ENCODE measurements at places on chromosomes 2 and 18.

DNA sequence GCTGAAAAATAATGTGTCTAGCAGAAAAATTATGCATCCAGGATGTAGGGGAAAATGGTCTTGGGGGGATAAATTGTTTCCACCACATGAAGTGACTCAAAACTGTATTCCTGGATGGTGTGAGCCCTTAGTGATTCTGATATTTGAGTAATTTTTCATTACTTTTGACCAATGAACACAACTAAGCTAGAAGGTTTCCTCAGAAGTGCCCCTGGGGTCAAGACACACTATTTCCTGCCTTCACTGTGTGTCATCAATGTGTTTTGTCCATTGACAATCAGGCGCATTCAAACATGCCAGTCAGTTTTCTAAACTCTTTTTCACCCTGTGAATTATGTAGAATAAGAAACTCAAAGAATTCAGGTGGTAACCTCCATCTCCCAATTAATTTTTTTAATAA lies 130.5 kb upstream of the REG3G start:
- no peak for DNase-seq

GRCh38 chr2:187580462-187581124 lies 26.4 kb upstream of the TFPI start:
- DNase-seq: no peak

DNA sequence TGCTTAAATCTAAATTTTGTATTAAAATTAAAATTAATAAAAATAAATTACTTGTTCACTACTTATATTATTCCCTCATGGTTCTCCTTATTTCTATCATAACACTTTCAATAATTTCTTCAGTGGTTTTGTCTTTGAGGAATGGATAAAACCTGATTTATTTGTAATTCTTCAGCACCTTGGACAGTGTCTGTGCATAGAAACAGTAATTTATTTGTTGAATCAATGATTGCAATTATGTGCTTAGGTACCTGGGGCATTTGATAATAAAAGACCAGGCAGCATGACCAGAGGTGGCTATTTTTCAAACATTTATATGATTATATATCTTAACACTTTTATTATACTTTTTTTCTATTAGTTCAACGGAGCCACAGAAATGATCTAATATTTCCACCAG lies 1062.7 kb downstream of the DSC3 start:
- no peak for DNase-seq

DNA sequence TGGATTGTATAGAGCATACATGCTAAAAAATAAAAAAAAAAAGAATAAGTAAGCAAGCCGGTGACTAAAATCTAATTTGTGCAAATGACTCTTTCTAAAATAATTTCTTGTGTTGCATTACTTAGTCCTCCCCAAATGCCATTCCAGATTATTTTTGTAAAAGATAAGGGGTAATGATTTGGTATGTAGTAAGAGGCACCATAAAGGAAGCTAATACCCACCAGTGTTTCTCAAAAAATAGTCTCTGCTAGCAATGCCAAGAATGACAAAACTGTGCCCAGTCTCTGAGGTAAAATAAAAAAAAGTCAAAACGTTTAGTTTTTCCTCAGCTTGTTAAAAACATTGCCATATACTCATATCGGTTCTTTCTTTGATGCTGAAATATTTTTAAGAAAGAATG lies 2.7 kb downstream of the METTL5 start:
- no peak for DNase-seq

DNA sequence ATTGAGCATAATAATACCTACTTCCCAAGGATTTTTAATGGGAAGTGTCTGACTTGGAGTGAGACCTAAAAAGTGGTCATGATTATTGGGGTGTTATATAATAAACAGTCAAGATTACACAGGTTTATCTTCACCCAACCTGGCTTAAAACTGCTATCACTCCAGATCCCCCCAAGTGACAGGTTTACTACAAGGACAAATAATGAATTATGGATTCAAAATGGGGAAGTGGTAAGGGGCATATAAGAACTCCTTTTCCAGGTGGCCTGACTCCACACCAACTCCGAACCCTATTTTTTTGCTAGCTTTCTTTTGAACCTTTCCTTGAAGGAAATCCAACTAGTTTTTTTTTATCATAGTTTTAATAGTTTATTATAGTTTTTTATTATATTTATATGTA lies 663.0 kb upstream of the FANCL start:
- DNase-seq: no peak

GRCh38 chr2:45852450-45853150 lies 201.1 kb downstream of the PRKCE start:
- DNase-seq: no peak

- no peak for DNase-seq
These were observed 20.4 kb downstream of the CMPK2 start for GRCh38 chr2:6845312-6845711.

DNA sequence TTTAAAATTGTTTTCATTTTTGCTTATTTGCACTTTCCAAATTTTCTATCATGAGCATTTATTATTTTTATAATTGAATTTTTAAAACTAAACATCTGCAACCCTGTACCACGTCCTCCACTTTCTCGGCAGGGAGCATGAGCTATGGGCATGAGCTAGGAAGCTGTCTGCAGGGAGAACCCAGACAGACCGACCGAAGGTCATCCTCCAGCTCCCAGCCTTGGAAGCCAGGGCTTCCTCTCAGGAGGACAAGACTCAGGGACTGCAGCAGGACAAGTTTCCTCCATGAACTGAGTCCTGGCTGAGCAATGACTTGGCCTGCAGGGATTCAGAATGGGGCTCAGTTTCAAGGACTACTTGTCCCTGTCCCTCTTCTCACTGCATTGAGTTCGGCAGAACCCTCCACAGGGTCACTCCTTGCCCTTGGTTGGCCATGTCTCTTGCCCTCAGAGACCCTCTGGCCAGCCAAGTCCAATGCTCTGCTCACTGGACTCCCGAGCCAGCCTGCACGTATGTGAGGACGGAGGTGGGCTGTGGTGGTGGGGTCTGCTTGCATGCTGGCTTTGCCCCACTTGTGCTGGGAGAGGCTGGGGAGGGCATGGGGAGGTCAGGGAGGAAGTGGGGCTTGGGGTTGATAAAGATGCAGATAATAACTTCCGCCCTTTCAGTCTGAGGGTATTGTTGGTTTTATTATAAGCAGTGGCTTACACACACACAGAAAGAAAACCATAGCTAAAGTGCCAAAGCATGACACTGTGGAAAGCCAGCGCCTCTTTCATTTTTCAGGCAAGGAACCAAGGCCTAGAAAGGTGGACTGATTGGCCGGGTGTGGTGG lies 6.6 kb downstream of the NMUR1 start:
- DNase-seq: no peak

GRCh38 chr2:143545059-143545948 lies 416.1 kb downstream of the ARHGAP15 start:
- no peak for DNase-seq

DNA sequence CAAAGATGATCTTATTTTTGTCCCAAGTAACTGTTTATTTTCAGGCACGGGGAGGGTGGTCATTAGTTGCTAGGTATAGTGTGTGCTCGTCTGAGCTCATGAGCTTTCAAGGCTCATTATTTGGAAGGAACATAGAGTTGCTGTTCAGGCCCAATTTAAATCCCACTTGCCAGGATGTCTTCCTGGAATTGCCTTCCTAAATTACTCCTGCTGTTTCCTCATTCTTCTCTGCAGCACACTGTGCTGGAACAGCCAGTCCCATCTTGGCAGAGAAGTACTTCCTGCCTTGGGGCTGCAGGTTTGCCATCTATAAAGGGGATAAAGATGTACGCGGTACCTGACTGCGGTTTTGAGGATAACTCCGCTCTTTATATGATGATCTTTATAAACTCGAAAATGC lies 37.3 kb downstream of the GREB1 start:
- no peak for DNase-seq

- DNase-seq: no peak
These were observed 188.0 kb upstream of the TCF4 start for GRCh38 chr18:55775972-55776371.

DNA sequence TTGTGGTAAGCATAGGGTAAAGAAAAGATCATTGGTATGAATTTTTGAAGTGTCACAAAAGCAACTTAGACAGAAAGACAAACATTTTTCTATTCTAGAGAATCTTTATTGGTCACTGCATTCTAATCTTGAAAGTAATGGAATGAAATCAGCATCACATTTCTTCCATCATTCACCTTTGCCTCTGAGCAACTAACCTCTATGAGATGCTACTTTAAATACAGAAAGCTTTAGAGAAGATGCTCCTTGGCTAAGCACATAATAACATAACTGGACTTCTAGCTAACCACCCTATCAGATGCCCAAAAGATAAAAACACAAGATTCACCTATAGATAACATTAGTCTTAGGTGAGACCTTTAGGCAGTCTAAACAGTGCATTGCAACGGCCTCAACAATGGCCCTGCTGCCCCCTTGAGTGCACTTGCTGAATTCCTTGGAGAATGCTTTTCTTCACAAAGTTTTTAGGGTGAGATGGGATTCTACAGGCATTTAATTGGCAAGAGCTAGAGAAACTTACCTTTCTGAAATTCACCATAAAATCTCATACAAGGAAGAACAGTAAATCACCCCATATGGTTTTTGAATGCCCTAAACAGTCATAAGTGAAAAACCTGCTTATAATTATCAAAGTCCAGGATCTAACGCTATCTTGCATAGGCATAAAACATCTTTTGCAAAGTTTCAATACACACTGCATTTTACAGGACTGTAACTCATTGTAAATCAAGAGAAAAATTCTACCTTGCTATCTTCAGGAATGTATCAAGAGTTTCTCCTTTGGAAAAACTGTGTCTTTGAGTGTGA lies 791.3 kb upstream of the CHAC2 start:
- DNase-seq: no peak

DNA sequence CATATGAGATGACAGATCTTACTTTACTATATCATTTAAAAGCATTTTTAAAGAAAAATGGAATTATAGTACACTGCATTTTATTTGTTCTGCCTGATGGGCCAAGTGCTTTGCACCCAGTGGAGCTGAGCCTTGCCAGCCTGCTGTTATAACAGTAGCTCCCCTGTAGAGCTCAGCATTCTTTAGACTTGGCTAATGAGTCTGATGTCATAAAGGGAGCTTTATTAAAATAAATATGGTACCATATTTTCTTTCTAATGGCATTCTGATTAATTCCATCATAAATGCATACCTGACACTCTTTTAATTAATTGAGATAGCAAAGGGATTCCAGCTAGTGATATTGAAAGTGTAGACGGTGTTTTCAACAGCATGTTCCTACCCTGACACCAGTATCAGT lies 40.7 kb downstream of the PARD3B start:
- DNase-seq: no peak

DNA sequence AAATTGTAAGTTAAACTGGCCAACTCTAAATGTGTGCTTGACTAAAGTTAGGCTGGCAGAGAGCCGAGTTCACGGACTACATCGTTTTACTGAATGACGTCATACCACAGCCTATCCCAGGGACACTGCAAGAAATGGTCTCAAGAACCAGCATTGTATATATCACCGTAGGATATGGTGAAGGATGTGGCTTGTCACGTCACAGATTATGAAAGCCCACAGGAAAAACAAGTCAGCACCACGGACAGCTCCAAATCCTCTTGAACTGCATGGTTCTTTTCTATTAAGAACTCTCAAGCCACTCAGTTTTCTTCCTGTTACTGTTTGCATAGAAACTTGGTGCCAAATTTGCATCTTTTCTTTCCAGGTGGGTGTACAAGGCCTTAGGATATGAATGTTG lies 85.1 kb upstream of the ACAA2 start:
- no peak for DNase-seq

DNA sequence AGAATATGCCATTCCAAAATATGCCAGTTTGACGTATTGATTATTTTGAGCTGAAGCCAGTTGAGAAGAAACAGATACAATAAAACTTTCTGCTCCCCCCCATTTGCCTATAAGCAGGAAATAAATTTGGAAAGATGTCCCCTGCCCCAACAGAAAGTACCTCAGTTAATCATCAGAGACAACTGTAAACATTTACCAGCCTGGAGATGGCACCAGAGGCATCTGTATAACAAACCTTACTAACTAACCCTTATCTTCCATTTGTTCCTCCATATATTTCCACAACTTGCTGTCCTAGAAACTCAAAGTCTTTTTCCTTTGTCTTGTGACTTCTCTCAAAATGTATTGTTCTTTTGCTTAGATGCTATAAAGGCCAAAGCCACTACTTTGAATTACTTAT lies 93.8 kb downstream of the AKAIN1 start:
- DNase-seq: no peak

GRCh38 chr18:56645415-56646016 lies 5.6 kb upstream of the WDR7 start:
- no peak for DNase-seq

- no peak for DNase-seq
These were observed 107.6 kb downstream of the RAPGEF4 start for GRCh38 chr2:172843266-172843582.

GRCh38 chr18:58337686-58338085 lies 291.2 kb downstream of the ALPK2 start:
- no peak for DNase-seq

GRCh38 chr2:36594849-36595248 lies 3.1 kb downstream of the FEZ2 start:
- no peak for DNase-seq

DNA sequence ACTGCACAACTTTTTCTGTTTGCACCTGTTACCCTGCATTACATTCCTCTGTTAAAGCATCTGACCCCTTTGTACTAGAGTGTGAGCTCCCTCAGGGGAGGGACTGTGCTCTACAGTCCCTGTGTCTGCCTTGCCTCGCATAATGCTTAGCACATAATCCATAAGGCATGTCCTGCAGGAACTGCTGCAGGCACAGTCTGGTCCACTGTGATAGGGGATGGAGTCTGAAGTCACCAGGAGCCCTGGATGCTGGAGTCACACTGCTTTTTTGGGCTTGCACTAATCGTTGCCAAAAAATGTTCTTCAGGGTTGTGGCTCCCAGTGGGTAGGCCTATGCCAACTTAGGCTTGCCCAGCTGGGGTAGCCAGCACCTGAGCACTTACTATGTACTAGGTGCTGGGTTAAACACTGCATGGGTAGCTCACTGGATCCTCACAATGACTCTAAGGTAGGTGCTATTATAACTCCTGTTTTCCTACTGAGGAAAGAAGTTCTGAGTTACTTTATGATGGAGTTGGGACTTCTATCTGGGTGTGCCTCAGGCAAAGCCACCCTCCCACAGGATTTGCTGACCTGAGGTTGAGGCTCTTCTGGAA lies 33.3 kb downstream of the COPS7B start:
- no peak for DNase-seq

DNA sequence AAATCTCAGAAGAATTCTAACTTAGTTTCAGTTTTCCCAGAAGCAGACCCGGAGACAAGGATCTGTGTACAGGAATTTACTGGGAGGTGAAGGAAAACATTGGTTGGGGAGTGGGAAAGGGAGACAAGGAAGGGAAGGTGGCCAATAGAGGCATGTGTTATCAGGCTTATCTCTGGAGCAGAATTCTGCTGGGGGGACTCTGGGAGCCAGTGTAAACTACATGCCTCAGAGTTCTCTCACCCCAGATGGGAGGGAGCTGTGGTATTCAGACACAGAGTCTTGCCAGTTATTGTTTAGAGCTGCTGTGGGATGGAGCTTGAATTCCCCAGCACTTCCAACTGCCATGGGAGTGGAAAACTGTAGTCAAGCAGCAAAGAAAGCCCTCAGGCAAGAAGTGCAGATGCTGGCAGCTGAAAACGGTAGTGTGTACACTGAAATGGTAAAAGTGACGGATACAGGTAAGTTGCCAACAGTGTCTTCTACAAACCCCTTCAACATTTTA lies 19.0 kb downstream of the DNPEP start:
- DNase-seq: peak; percentile 69

Data from right atrium auricular region (tissue), 2 donors.